ENCODE measurements at places on chromosomes 3 and 15. TPM values are rescaled to one million over a fixed set of nuclear protein-coding genes. Genes with fewer than 3 reads are reported as not detected.

- no peak overlapping the region for H3K27ac ChIP-seq
- H3K4me3 ChIP-seq, result no peak overlapping the region
- DNase-seq, result no peak
- no peaks in the 10 kb centered on the region for H3K4me1 ChIP-seq
- H3K27me3 ChIP-seq, result peaks cover 2% of the 10 kb centered on the region
These were observed 93.6 kb downstream of the SEC22A start for GRCh38 chr3:123295171-123295900.

GRCh38 chr3:10376353-10376752 is 55.4 kb upstream of the SEC13 start:
- DNase-seq, result no peak
- no peaks in the 10 kb centered on the region for H3K4me1 ChIP-seq
- no peaks in the 10 kb centered on the region for H3K36me3 ChIP-seq
- peaks cover 2% of the 10 kb centered on the region for H3K27me3 ChIP-seq

- H3K36me3 ChIP-seq, result no peaks in the 10 kb centered on the region
- H3K27ac ChIP-seq, result no peak overlapping the region
These were observed 451.7 kb upstream of the SGO1 start for GRCh38 chr3:20637729-20638128.

- H3K27ac ChIP-seq, result no peak overlapping the region
- no peak for DNase-seq
- no peaks in the 10 kb centered on the region for H3K27me3 ChIP-seq
- H3K4me1 ChIP-seq, result no peaks in the 10 kb centered on the region
- no peaks in the 10 kb centered on the region for H3K36me3 ChIP-seq
- no peak overlapping the region for H3K4me3 ChIP-seq
These were observed 85.5 kb downstream of the DMXL2 start for GRCh38 chr15:51536965-51537574.

DNA sequence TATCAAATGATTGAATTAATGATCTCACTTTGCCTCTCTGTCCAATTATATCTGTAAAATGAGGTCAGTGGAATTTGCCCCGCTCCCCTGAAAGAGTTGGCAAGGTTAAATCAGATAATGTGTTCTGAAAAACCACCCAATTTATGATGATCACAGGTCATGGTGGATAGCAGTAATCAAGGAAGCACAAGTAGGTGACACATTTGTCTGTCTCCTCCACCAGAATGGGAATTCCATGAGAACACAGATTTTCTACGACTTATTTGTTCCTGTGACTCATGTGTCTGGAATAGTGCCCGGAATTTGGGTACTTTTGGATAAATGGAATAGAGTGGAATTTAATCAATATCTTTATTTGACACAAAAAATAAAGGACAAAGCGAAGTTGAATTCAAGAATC is 220.9 kb upstream of the SUCLG2 start:
- H3K4me1 ChIP-seq, result no peaks in the 10 kb centered on the region
- H3K36me3 ChIP-seq, result no peaks in the 10 kb centered on the region
- no peaks in the 10 kb centered on the region for H3K27me3 ChIP-seq

DNA sequence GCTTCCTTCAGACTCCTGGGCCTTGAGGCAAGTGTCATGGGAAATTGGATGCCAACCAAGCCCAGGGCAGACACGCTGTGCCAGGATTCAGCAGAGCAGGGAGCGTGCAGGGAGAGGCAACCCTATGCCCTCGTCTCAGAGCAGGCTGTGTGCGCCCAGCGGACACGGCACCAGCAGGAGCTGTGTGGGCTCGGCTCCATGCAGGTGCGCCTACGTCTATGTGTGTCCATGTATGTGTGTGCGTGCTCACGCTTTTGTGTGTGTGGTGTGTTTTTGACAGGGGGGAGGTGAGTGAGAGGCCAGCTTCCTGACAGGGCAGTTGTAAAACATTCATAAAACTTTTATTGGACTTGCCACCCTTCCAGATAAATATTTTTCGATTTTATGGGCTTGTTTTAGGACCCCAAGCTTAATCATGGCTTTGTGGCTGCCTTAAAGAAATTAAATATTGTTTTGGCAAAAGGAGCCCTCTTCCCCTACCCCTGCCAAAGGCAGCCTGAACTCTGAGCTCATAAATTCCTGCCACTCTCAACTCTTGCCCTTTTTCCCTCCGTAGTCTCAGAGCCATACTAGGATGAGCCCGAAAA is 84.4 kb downstream of the DNAJB8 start:
- no peak overlapping the region for H3K4me3 ChIP-seq
- no peak overlapping the region for H3K27ac ChIP-seq
- H3K27me3 ChIP-seq, result no peaks in the 10 kb centered on the region
- DNase-seq, result no peak

DNA sequence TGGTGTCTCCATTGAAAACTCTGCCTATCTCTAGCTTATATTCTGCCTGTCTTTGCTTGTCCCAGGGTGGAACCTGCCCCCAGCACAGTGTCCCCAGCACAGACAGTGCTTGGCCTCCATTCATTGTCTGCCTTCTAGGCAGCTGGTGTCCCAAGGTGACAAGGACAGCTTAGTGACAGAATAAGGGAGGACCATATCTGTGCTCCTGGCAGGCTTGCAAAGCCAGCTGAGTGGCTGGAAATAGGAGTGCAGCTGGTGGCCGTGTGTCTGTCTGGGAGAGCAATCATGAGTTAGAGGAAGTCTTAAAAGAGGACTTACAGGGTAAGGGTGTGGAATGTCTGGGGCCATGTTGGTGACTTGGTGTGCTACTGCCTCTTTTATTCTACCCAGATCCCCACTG is 33.4 kb downstream of the SCN5A start:
- no peak overlapping the region for H3K27ac ChIP-seq
- DNase-seq, result no peak
- no peak overlapping the region for H3K4me3 ChIP-seq
- no peaks in the 10 kb centered on the region for H3K4me1 ChIP-seq

- H3K27ac ChIP-seq, result no peak overlapping the region
- H3K4me3 ChIP-seq, result no peak overlapping the region
- peaks cover 44% of the 10 kb centered on the region for H3K27me3 ChIP-seq
These were observed 1.3 kb downstream of the CFAP100 start for GRCh38 chr3:126395846-126396513.

- no peak for DNase-seq
- no peaks in the 10 kb centered on the region for H3K27me3 ChIP-seq
These were observed 86.8 kb downstream of the RFTN1 start for GRCh38 chr3:16426665-16427064.

- no peak for DNase-seq
- peaks cover 45% of the 10 kb centered on the region for H3K4me1 ChIP-seq
- H3K27me3 ChIP-seq, result no peaks in the 10 kb centered on the region
- H3K4me3 ChIP-seq, result no peak overlapping the region
- H3K36me3 ChIP-seq, result peaks cover 4% of the 10 kb centered on the region
- H3K27ac ChIP-seq, result peak overlapping the region; percentile 31
These were observed 18.3 kb upstream of the ATP8B4 start for GRCh38 chr15:50137330-50137761.

GRCh38 chr3:79390352-79390751 is 377.4 kb downstream of the ROBO1 start:
- no peak overlapping the region for H3K4me3 ChIP-seq
- H3K36me3 ChIP-seq, result no peaks in the 10 kb centered on the region
- no peaks in the 10 kb centered on the region for H3K4me1 ChIP-seq
- no peaks in the 10 kb centered on the region for H3K27me3 ChIP-seq
- DNase-seq, result no peak

DNA sequence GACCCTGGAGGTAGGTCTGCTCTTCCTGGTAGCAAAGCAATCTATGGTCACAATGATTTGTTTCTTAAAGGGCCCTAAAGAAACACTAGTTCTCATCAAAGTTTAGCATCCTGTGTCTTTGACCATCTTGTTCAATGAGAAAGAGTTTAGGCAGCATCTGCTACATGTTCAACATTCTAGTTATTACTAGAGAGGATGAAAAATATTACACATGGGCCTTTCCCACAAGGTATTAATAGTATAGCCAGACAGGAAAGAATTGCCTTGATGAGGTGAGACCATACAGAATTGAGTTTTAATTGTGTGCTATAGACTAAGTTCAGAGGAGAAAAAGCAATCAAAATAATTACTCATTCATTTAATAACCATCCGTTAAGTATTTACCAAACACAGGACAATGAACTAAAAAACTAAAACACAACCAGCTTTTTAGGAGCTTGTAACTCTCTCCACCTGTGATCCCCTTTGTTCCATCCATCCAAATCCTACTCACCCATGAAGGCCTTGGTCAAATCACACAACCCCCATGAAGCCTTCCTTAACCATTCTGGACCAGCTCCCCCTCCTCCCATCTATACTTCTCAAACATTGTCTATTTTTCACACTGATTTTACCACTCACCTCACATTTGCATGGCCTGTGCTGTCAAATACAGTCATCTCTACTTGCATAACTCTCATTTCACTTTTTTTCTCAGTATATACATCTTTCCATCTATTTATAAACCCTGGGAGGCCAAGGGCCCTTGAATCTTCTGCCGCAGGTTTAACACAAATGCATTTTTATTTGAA is 122.9 kb downstream of the RORA start:
- H3K27ac ChIP-seq, result no peak overlapping the region
- no peak overlapping the region for H3K4me3 ChIP-seq
- H3K4me1 ChIP-seq, result no peaks in the 10 kb centered on the region
- H3K27me3 ChIP-seq, result peaks cover 19% of the 10 kb centered on the region
- no peak for DNase-seq

- peaks cover 6% of the 10 kb centered on the region for H3K27me3 ChIP-seq
- H3K4me1 ChIP-seq, result peaks cover 6% of the 10 kb centered on the region
- DNase-seq, result no peak
- no peak overlapping the region for H3K4me3 ChIP-seq
- H3K27ac ChIP-seq, result no peak overlapping the region
These were observed 82.2 kb upstream of the SLC6A6 start for GRCh38 chr3:14320219-14320618.

DNA sequence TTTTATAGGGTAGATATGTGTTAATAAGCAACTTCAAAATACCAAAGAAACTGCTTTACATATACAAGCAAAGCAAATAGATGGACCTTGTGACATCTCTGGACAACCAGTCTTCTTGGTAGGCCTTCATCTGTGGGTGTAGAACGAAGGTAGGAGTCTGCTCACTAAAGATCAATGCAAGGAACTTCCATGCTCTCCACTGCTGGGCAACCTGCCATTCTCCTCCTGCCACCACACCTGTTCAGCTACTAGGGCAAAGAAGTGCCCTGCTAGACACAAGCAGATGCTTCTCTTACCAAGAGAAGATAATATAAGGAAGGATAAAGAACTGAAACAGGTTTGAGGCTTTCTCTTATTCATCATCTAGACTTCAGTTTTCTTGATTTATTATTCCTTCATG is 12.6 kb downstream of the PPARG start:
- H3K4me3 ChIP-seq, result no peak overlapping the region
- no peak for DNase-seq
- H3K27me3 ChIP-seq, result peaks cover 23% of the 10 kb centered on the region
- H3K4me1 ChIP-seq, result no peaks in the 10 kb centered on the region

DNA sequence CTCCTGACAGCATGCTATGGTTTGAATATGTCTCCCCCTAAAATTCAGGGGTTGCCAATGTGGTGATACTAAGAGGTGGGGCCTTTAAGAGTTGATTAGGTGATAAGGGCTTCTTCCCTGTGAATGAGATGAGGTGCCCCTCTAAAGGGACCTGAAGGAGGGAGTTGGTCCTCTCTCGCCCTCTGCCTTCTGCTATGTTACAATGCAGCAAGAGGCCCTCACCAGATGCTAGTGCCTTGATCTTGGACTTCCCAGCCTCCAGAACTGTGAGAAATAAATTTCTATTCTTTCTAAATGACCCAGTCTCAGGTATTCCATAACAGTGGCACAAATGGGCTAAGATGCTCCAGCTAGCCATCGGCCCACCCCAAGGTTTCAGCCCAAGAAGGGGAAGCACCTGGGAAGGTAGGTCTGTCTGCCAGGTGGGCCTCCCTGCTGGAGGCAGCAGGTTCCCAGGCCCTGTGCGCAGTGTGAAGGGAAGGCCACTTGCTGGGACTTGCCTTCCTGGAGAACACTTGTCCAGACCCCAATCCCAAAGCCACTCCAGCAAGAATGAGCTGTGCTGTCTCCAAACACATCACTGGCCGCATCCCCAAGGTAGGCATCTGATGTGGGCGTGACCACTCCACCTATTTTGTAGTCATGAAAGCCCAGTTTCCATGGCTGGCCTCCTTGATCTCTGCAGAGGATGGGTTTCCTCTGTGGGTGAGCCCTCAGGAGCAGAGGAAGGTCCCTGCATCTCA is 9.0 kb downstream of the TGM4 start:
- peaks cover 9% of the 10 kb centered on the region for H3K27me3 ChIP-seq
- DNase-seq, result no peak
- H3K4me1 ChIP-seq, result no peaks in the 10 kb centered on the region
- no peaks in the 10 kb centered on the region for H3K36me3 ChIP-seq
- H3K27ac ChIP-seq, result no peak overlapping the region

DNA sequence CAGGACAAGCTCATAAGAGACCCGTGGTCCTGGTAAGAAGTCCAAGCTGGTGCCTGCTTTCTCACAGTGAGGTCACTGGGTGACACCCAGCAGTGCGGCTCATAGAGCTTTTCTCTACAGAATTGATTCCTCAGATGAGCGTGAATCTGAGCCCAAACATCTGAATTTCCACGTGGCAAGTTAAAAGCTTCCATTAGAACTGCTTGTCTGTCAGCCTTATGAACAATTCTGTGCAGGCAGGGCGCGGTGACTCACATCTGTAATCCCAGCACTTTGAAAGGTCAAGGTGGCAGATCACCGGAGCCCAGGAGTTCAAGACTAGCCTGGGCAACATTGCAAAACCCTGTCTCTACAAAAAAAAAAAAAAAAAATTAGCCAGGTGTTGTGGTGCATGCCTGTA is 113.1 kb upstream of the ABHD17C start:
- no peak overlapping the region for H3K4me3 ChIP-seq
- no peaks in the 10 kb centered on the region for H3K36me3 ChIP-seq
- no peaks in the 10 kb centered on the region for H3K4me1 ChIP-seq
- H3K27me3 ChIP-seq, result peaks cover 5% of the 10 kb centered on the region

The U2SURP gene
- 124 TPM for total RNA-seq

The LRRC34 gene
- 12.0 TPM for total RNA-seq

The ZMYND10 gene
- total RNA-seq, result 5.1 TPM

Data from activated CD8-positive, alpha-beta T cell treated with anti-CD3 and anti-CD28 coated beads, Interleukin-2, amount 10 ng/mL, durations not matched to agents 7 days and 5 days (primary cell).